ENCODE measurements at places on chromosomes 13 and 19. TPM values are rescaled to one million over a fixed set of nuclear protein-coding genes. Genes with fewer than 3 reads are reported as not detected.

The TEKTIP1 gene
- total RNA-seq: not detected

The PRPF31 gene
- total RNA-seq: 37.1 TPM

The FGF22 gene
- not detected for total RNA-seq

The KLF2 gene
- 1.8 TPM for total RNA-seq

The LILRA1 gene
- not detected for total RNA-seq

The IL11 gene
- total RNA-seq: 33.9 TPM

The USP12 gene
- 48.2 TPM for total RNA-seq

The TEX29 gene
- total RNA-seq: not detected

The EHD2 gene
- total RNA-seq: 93.2 TPM

The ZNF43 gene
- 7.2 TPM for total RNA-seq

The GRK1 gene
- total RNA-seq: not detected

The ZNF780B gene
- 16.3 TPM for total RNA-seq

The CBARP gene
- 9.7 TPM for total RNA-seq

The CHERP gene
- 6.2 TPM for total RNA-seq

The NLRP12 gene
- total RNA-seq: under 0.01 TPM

The ANKRD24 gene
- total RNA-seq: 2.9 TPM

The CHST8 gene
- not detected for total RNA-seq

The ACER1 gene
- not detected for total RNA-seq

The MBD3L3 gene
- not detected for total RNA-seq

The HIPK4 gene
- total RNA-seq: 0.14 TPM

The TMEM255B gene
- total RNA-seq: 0.83 TPM

The ZNF491 gene
- 5.3 TPM for total RNA-seq

The RASAL3 gene
- total RNA-seq: under 0.01 TPM

The COL4A1 gene
- 1,935 TPM for total RNA-seq

The RETN gene
- not detected for total RNA-seq

The CCNE1 gene
- 11.3 TPM for total RNA-seq

The REEP6 gene
- 2.4 TPM for total RNA-seq

The SWSAP1 gene
- total RNA-seq: 0.30 TPM

The UPK1A gene
- total RNA-seq: not detected

The NR1H2 gene
- total RNA-seq: 79.9 TPM

The ZNF155 gene
- total RNA-seq: 8.9 TPM

The FCER2 gene
- total RNA-seq: not detected

The CRB3 gene
- total RNA-seq: not detected

The METTL21C gene
- not detected for total RNA-seq

The NCAN gene
- not detected for total RNA-seq

The OVOL3 gene
- total RNA-seq: not detected

The CGB2 gene
- total RNA-seq: not detected

The EMP3 gene
- 62.7 TPM for total RNA-seq

The NDUFS7 gene
- 65.3 TPM for total RNA-seq

The NLRP9 gene
- not detected for total RNA-seq

The ZNF667 gene
- 9.2 TPM for total RNA-seq

The CCL25 gene
- not detected for total RNA-seq

The COG3 gene
- 52.0 TPM for total RNA-seq

The CERS1 gene
- 2.7 TPM for total RNA-seq

The TPTE2 gene
- total RNA-seq: not detected

The KCNN4 gene
- total RNA-seq: 0.30 TPM

The KLK15 gene
- not detected for total RNA-seq

The CYP2A7 gene
- not detected for total RNA-seq

The GIPR gene
- not detected for total RNA-seq

The TBXA2R gene
- total RNA-seq: 0.89 TPM
